ENCODE measurements at places on chromosomes 5 and 9. TPM values are rescaled to one million over a fixed set of nuclear protein-coding genes. Genes with fewer than 3 reads are reported as not detected.

The SLC46A2 gene
- total RNA-seq: not detected

The PRDM9 gene
- total RNA-seq: not detected

The LCN15 gene
- total RNA-seq: not detected

The SLC22A5 gene
- total RNA-seq: 2.9 TPM

The FEM1C gene
- 22.2 TPM for total RNA-seq

The FAM78A gene
- 1.9 TPM for total RNA-seq

The MPDZ gene
- total RNA-seq: 61.7 TPM

The C9orf50 gene
- total RNA-seq: not detected

The TERT gene
- not detected for total RNA-seq

The PCDH1 gene
- total RNA-seq: 266 TPM

The CEP72 gene
- 4.2 TPM for total RNA-seq

The NLN gene
- 53.8 TPM for total RNA-seq

The GRM6 gene
- total RNA-seq: not detected

The HAVCR2 gene
- total RNA-seq: 0.15 TPM

The IPO11 gene
- 128 TPM for total RNA-seq

The SLC4A9 gene
- not detected for total RNA-seq

The IFNA2 gene
- not detected for total RNA-seq

The FCN1 gene
- not detected for total RNA-seq

The NUDT2 gene
- total RNA-seq: 40.4 TPM

The FAM81B gene
- total RNA-seq: not detected

The PCDHB14 gene
- total RNA-seq: 0.61 TPM

The SLC45A2 gene
- not detected for total RNA-seq

The REEP5 gene
- 44.5 TPM for total RNA-seq

The PCDHB4 gene
- under 0.01 TPM for total RNA-seq

The LRRC26 gene
- total RNA-seq: not detected

The LCN2 gene
- not detected for total RNA-seq

The IL33 gene
- total RNA-seq: 78.3 TPM

The FCHO2 gene
- total RNA-seq: 12.0 TPM

The ANKRD55 gene
- total RNA-seq: 0.46 TPM

The ARL14EPL gene
- under 0.01 TPM for total RNA-seq

The SPATA31A3 gene
- total RNA-seq: not detected

The MORN5 gene
- not detected for total RNA-seq

The SLC34A1 gene
- not detected for total RNA-seq

The AFAP1L1 gene
- 54.0 TPM for total RNA-seq

The ARHGEF37 gene
- total RNA-seq: 4.9 TPM

The FAXDC2 gene
- total RNA-seq: 4.1 TPM

The THOC3 gene
- 116 TPM for total RNA-seq
